ENCODE measurements at places on chromosomes 12 and 14.

DNA sequence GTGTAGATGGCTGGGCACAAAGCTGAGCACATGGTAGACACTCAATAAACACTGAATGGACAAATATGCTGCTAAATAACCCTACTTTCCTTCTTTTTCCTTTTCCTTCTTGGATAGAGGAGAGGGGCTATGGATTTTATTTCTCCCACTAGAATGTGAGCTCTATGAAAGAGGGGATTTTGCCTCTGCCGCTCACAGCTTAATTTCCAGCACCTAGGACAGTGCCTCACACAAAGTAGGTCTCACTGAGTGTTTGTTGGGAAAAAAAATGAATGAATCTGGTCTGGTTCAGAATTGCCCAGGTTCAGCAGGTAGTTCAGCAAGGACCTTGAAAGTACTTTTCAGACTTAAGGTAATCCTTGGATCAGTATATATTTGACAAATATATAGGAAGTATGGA is 65.5 kb downstream of the WSCD2 start:
- DNase-seq = no peak
- H3K4me3 ChIP-seq = no peak overlapping the region
- no peak overlapping the region for H3K27ac ChIP-seq
- H3K4me1 ChIP-seq = no peaks in the 10 kb centered on the region
- no peaks in the 10 kb centered on the region for H3K36me3 ChIP-seq

DNA sequence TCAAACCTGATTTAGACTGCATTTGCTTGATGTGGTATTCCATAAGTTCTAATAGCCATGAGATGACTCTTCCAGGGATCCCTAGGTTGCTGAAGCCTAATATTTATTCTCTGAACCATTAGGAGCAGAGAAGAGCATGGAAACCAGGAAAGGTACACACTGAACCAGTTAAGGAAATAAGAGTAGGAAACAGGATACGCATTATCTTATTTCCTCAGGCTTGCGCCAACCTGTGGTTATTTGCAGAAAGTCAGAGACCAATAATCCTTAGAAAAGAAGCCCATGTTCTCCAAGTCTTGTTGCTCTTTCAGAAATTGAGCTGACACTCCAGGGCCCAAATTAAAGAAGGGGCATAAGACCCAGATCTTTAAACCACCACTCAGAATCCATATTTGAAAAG is 41.8 kb upstream of the SMUG1 start:
- no peak overlapping the region for H3K27ac ChIP-seq
- DNase-seq = no peak
- no peak overlapping the region for H3K4me3 ChIP-seq

DNA sequence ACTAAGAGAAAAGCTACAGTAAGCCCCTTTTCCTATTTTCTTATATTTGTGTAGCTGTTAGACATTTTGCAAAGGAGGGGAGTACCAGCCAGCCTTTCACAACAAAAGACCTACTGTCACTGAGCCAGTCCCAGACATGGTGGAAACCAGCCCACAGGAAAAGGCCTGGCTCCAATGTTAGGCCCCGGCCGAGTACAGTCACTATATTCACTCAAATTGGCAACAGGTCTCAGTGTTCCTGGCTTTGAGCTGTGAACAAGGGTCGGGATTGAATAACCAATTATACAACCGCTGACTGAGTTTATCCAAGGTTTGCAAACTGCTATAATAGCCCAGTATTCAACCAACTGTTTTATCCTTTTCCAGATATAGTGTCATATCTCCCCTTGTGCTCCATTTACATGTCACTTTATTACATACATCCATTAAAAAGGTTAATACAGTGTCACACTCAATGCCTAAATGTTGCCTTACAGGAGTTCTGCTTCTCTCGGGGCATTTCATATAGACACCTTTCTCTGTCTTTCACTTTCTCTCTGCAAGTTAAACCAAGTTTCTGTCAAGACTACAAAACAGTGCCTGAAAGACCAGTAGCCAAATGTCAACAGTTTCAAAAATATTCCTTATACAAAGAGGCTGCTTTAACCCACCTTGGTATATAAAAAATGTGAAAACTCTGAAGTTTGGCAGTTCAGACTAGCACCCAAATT is 178.1 kb downstream of the SOX5 start:
- H3K27me3 ChIP-seq = no peaks in the 10 kb centered on the region
- no peak for DNase-seq
- no peak overlapping the region for H3K27ac ChIP-seq
- no peaks in the 10 kb centered on the region for H3K36me3 ChIP-seq
- no peak overlapping the region for H3K4me3 ChIP-seq
- H3K4me1 ChIP-seq = no peaks in the 10 kb centered on the region

DNA sequence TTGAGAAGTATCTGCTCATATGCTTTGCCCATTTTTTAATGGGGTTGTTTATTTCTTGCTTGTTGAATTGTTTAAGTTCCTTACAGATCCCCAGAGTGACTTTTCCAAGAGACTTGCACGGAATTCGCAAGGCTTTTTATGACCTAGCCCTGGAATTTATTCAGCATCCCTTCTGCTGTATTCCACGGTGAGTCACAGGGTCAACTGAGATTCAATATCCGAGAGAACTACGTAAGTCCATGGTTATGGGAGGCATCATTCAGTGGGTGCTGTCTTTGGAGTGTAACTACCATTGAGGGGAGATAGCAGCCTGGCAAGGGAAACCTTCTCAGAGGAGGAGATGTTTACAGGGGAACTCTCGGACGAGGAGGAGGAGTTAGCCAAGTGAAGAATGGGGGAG is 20.9 kb upstream of the GPRC5A start:
- no peak overlapping the region for H3K4me3 ChIP-seq
- no peak for DNase-seq
- H3K36me3 ChIP-seq = no peaks in the 10 kb centered on the region
- no peaks in the 10 kb centered on the region for H3K4me1 ChIP-seq
- H3K27me3 ChIP-seq = no peaks in the 10 kb centered on the region
- H3K27ac ChIP-seq = no peak overlapping the region

DNA sequence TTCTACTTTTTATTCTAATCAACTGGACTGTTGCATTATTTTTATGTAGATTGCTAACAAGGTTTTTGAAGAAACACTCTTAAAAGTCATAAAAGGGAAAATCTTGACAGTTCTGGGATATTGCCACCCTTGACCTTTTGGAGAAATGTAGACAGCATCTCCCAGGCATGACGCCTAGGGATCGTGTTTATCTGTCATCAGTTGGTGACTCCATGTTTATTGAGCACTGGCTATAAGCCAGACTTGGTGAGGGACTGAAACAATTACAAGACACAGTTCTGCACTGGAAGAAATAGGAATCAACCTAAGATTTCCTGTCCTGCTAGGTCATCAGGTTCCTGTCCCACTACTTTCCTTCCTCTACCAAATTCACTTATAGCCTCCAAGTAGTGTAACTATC is 34.5 kb downstream of the HMGA2 start:
- H3K4me3 ChIP-seq = no peak overlapping the region
- H3K36me3 ChIP-seq = no peaks in the 10 kb centered on the region
- H3K4me1 ChIP-seq = peaks cover 2% of the 10 kb centered on the region
- no peak for DNase-seq
- no peak overlapping the region for H3K27ac ChIP-seq
- H3K27me3 ChIP-seq = peaks cover 2% of the 10 kb centered on the region

DNA sequence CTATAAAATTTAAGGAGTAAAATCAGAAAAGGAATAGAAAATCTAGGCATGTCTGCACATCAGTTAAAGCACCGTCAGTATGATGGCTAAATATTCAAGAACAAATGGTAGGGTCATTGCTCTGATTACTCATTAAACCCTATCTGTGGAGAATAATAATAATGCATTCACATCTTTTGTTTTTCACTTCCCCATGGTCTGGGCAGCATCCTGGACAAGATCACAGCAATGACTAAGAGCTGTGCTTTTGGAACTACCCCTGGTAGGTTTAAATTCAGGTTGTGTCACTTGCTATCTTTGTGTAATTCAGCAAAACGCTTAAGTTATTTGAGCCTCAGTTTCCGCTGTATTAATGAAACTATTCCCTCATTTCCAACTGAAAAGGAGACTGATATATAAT is 33.1 kb downstream of the C12orf42 start:
- peaks cover 13% of the 10 kb centered on the region for H3K4me1 ChIP-seq
- no peak overlapping the region for H3K27ac ChIP-seq
- H3K4me3 ChIP-seq = no peak overlapping the region

GRCh38 chr12:79983492-79983891 is 48.6 kb upstream of the PPP1R12A start:
- peaks cover 15% of the 10 kb centered on the region for H3K27me3 ChIP-seq
- H3K4me1 ChIP-seq = no peaks in the 10 kb centered on the region
- no peak overlapping the region for H3K27ac ChIP-seq

DNA sequence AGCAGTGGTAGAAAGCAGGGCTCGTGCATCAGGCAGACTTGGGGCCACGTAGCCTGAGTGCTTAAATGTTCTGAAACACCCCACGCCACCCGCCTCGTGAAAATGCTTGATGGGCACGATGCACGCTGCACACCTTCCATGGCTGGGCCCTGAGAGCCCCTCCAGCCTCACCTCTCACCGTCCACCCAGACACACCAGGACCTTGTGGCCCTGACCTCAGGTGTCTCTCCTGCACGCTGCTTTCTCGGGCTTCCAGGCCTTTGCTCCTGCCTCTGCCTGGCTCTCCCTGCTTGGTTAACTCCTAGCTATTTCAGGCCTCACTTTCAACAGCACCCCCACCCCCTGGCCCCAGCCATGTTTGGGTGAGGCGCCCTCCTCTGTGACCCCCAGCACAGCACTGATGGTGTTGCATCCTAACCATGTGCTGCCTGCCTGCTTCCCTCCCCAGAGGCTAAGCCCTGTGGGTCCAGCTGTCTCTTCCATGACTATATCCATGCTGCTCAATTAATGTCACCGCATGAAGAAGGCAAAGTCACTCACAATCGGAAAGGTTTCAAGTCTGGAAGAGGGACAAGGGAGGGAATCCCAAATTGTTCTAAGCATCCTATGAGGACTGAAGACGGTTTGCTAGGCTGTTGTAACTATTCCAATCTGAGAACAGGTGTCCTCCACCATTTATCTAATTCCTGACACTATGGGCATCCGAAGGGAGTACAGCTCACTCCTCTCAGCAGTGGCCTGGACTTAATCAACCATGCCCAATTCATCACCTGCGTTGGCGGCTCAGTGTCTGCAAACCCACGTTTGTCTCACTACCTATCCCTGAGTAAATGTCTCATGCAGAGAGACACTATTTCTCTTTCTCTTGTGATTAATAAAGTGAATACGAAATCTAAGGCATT is 82.2 kb downstream of the CCDC88C start:
- no peak overlapping the region for H3K4me3 ChIP-seq
- H3K27me3 ChIP-seq = no peaks in the 10 kb centered on the region
- H3K36me3 ChIP-seq = peaks cover 64% of the 10 kb centered on the region

DNA sequence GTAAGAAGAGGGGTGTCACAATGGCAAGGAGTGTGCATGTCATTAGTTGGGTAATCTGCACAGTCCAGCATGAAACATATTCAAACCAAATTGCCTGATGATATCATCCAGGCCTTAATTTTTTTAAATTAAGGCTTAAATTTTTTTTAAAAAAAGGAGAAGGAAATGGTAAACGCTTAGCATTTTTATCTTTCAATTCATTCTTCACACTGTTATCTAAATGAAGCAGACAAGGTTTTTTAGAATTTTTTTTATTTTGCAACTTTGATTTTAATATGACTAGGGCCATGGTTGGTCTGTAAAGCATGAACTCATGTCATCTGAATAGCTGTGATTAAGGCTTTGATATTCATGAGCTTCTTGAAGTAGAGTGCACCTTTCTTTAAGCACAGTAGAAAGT is 362.5 kb downstream of the SYT1 start:
- no peak for DNase-seq
- no peak overlapping the region for H3K27ac ChIP-seq
- H3K27me3 ChIP-seq = no peaks in the 10 kb centered on the region

DNA sequence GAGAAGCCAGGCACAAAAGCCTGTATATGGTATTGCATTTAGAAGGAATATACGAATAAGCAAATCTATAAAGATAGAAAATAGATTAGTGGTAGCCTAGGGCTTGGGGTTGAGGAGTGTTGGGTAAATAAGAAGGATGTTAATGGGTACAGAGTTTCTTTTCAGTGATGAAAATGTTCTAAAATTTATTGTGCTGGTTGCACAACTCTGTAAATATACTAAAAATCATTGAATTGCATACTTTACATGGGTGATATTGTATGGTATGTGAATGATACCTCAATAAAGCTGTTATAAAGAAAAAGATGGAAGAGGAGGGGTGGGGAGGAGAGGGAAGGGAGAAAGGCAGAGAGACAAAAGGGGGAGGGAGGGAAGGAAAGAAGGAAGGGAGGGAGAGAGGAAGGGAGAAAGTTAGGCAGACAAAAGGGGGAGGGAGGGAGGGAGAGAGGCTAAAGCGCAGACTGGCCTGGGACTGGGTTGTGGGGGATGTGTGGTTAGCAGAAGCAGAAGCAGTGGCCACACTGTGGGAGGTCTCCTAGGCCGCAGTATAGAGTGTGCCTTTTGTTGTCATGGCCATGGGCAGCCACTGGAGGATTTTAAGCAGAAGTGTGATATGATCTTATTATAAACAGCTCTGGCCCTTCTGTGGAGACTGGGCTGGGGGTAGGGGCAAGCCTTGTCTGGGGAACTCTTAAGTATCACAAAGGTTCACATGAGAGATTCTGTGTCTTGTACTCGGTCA is 73.6 kb upstream of the ELK3 start:
- peak overlapping the region; percentile 40 for H3K27ac ChIP-seq
- H3K27me3 ChIP-seq = no peaks in the 10 kb centered on the region
- H3K36me3 ChIP-seq = no peaks in the 10 kb centered on the region
- H3K4me1 ChIP-seq = peaks cover 14% of the 10 kb centered on the region
- DNase-seq = no peak
- no peak overlapping the region for H3K4me3 ChIP-seq

DNA sequence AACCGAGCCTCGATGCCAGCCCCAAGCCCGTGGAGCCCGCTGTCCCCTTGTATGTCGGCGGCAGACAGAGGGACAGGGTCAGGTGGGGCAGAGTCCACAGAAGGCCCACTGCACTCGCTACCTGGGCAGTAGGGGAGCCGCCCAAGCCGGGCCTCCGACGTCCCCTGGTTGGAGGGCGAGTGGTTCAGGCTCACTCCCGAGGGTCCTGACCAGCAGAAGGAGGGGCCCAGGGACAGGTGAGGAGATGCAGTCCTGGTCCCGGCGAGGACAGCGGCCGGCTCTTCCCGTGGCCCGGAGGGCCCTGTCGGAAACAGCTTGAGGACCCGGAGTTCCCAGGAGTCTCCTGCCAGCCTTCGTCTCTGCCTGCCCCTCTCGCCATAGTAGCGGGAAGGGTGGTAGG is 216.7 kb upstream of the SFSWAP start:
- no peak for DNase-seq
- H3K4me1 ChIP-seq = no peaks in the 10 kb centered on the region
- no peak overlapping the region for H3K27ac ChIP-seq
- no peaks in the 10 kb centered on the region for H3K36me3 ChIP-seq

DNA sequence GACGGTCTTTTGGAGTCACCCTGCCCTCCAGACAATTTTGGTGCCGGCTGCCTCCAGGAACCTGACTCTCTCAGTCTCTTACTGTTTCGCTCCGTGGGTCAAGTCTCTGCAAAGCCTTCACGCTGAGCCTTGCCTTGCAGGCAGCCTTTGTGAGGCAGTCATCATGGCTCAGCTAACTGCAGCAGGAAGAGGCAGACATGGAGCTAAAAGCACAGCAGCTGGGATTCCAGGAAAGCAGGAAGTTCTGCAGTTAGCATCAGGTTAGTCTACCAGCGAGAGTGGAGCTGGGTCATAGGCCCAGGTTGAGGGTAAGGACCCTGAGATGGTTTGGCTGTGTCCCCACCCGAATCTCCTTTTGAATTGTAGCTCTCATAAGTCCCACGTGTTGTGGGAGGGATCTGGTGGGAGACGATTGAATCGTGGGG is 305.4 kb downstream of the PCNX1 start:
- H3K27me3 ChIP-seq = no peaks in the 10 kb centered on the region
- no peak overlapping the region for H3K4me3 ChIP-seq
- H3K36me3 ChIP-seq = peaks cover 6% of the 10 kb centered on the region
- H3K4me1 ChIP-seq = peaks cover 11% of the 10 kb centered on the region
- no peak overlapping the region for H3K27ac ChIP-seq

All from activated T-helper 2 cell treated with anti-CD3 and anti-CD28 coated beads, Interferon-gamma antibody, Interleukin-2, Interleukin-4, amounts not matched to agents 10 μg/mL and 5 μg/mL and 100 μg/mL, durations not matched to agents 14 hours and 24 hours and 36 hours (primary cell).